Activated T-helper 1 cell treated with anti-CD3 and anti-CD28 coated beads, Interleukin-12 subunit alpha, Interleukin-12 subunit beta, Interleukin-2, Interleukin-4 antibody, amounts not matched to agents 30 ng/mL and 10 ng/mL and 1 ng/mL, durations not matched to agents 14 hours and 24 hours and 36 hours (primary cell): ENCODE measurements at places on chromosomes 3 and 15.

DNA sequence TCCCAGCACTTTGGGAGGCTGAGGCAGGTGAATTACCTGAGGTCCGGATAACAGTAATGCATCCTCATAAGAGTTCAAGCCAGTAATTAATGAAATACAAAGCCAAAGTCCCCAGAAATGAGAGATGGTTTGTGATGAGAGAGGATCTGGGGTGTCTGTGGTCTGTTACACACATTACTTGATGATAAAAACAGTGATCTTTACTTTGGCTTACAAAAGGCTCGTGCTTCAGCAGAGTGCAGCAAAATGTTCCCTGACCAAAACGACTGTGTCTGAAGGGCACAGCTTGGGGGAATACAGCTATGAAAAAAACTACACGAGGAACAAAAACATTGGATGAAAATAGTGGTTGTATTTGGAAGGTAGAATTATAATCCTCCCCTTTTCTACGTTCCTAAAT is 40.9 kb downstream of the CRTC3 start:
- no peak for DNase-seq

DNA sequence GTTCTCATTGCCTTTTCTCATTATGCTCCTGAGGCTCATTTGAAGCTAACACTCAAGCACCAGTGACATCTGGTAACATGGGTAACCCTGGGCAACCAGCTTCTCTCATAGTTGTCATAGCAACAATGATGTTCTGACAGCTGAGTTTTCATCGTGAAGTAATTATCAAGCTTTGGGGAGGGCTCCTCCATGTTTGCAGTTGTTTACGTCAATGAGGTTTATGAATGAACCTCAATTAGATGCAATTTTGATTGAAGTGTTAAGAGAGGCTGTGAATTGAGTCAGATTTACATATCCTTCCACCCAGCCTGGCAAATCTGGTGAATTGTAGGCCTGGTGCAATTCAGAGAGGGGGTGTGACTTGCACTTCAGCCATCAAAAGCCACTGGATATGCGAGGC is 119.3 kb upstream of the CHD2 start:
- no peak for DNase-seq

- DNase-seq = no peak
Measured at GRCh38 chr3:66572938-66573710, 72.3 kb upstream of the LRIG1 start.

- DNase-seq = no peak
Measured at GRCh38 chr3:123300583-123300982, 98.8 kb downstream of the SEC22A start.

- DNase-seq = no peak
Measured at GRCh38 chr3:169458752-169459151, 204.8 kb downstream of the MECOM start.

- no peak for DNase-seq
Measured at GRCh38 chr3:11498646-11499045, 145.1 kb downstream of the VGLL4 start.
